Stimulated activated CD8-positive, alpha-beta memory T cell treated with anti-CD3 and anti-CD28 coated beads, Interleukin-4, amount 100 ng/mL, for 1 hour (primary cell): ENCODE measurements at places on chromosomes 12 and 14.

GRCh38 chr14:84643446-84643845 lies 886.5 kb upstream of the FLRT2 start:
- DNase-seq = no peak

- no peak for DNase-seq
These were observed 37.5 kb upstream of the MIS18BP1 start for GRCh38 chr14:45290547-45290946.

DNA sequence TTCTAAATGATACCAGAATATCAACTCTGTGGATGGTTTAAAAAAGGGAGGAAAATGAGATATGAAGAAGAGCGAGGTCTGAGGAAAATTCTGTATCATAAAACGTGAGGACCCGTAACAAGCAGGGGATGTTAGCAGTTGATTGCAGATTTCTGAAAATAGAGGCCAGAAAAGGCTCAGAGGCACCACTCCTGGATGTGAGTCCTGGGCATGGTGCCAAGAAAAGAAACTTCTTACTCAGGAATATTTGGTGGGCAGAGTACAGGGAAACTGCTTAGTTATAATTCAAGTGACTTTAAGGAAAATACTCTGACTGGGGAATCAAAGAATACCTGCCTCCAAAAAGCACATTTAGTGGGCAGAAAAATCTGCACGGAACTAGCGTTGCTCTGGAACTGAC lies 85.5 kb downstream of the PRICKLE1 start:
- no peak for DNase-seq

- no peak for DNase-seq
These were observed 88.3 kb downstream of the GTF2A1 start for GRCh38 chr14:81132468-81132867.

DNA sequence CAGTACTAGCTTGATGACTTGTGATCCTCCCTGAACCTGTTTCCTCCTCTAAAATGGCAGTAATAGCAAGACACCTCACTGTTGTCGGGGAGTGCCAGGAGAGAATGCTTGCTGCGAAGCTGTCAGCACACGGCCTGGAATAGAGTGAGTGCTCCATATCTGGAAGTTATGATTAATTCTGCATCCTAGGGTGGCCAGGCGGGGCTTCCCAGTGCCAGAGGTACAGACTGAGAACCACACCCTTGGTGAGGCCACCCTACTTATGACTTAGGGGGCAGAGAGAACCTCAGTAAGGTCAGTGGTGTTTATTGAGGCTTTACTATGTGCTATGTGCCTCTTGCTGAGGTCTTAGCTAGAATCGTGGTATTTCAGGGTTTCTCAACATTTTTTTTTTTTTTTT lies 20.1 kb downstream of the MORN3 start:
- DNase-seq = no peak

DNA sequence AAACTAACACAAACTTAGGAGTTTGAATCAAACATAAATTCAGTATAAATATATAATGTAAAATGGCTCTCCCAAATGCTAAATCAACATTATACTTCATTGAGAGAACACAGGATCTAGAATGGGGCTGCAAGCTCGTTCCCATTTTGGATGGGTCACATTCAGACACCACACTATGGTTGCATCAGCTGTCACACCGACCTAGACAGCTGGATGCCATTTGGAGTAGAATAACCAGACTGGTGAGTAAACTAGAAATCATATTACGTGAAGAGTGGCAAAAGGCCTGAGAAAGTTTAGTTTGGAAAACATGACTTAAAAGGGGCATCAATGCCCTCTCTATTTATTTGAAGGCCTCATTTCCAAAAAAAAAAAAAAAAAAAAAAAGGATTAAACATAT lies 430.4 kb downstream of the NPAS3 start:
- no peak for DNase-seq

DNA sequence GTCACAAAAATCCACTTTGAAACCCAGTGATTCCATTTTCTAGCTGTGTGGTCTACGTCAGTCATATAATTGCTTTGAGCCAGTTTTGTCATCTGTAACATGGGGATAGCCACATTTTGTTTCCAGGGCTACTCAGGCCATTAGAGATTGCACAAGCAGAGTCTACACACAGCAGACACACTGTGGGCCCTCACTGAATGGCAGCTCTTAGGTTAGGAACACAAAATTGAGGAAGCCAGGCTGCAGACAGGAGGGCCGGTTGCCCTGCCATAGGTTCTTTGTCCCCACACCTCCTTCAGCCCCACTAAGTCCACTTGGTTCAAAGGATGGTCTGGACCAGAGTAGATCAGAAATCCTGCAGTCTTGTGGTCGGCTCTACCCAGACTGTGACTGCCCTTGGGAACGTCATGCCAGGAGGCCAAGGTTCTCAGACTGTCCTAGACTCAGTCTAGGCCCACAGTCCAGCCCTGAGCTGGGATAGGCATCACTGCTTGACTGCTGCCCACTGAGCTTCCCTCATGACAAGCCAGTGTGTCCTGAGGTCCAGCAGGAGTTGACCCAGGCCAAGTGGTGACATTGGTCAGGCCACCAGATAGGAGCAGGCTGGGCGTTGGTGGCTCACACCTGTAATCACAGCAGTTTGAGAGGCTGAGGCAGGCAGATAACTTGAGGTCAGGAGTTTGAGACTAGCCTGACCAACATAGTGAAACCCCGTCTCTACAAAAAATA lies 3.8 kb upstream of the MYH7 start:
- no peak for DNase-seq

- no peak for DNase-seq
These were observed 1327.5 kb upstream of the FLRT2 start for GRCh38 chr14:84202486-84202885.

DNA sequence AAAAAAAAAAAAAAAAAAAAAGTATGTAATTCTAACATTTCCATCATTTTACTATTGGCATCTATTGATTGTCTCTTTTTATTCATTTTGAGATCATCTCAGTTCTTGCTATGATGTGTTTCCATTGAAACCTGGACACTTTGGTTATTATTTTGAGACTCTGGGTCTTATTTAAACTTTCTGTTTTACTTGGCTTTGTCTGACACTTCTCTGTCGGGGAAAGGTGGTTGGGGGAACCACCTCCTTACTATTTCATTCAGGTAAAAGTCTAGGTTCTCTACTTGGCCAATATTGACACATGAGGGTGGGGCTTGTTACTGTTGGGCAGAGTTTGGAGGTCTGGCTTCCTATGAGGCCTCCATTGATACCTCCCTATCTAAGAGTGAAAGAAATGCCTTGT lies 228.0 kb downstream of the NRXN3 start:
- no peak for DNase-seq

- DNase-seq = no peak
These were observed 128.6 kb upstream of the CCDC175 start for GRCh38 chr14:59705245-59705644.

GRCh38 chr12:104544836-104545235 lies 88.1 kb downstream of the CHST11 start:
- no peak for DNase-seq

DNA sequence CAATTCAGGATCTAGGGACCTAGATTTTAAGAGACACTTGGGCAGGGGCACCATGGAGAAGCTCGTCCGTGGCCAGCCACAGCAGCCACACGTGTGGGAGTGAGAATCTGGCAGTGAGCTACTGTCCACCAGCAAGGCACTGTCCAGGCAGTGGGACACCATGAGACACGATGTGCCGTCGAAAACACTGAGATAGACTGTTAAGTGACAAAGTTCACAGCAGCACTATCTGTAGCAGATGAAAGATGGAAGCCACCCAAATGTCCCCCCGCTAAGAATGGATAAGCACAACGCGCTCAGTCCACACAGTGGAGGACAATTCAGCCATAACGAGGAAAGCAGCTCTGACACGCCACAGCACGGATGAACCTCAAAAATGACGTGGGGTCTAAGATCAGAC lies 19.7 kb downstream of the RILPL1 start:
- no peak for DNase-seq

DNA sequence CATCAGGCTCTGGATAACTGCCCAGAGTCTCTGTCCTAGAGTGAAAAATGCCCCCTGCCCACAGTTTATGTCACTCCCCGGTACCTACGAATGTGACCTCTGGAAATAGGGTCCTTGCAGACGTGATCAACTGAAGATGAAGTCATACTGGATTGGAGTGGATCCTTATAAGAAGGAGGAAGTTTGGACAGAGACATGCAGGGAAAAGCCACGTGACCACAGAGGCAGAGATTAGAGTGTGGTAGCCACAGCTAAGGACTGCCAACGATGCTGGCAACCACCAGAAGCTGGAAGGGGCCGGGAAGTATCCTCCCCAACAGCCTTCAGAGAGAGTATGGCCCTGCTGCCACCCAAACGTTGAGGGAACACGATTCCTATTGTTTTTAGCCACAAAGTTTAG lies 101.2 kb upstream of the NCOR2 start:
- DNase-seq = no peak

GRCh38 chr12:107372229-107372658 lies 278.9 kb upstream of the CRY1 start:
- no peak for DNase-seq

GRCh38 chr12:127516467-127516866 lies 750.5 kb upstream of the TMEM132C start:
- no peak for DNase-seq

- DNase-seq = no peak
These were observed 17.3 kb upstream of the TMPRSS12 start for GRCh38 chr12:50825372-50825838.

- DNase-seq = no peak
These were observed 45.4 kb downstream of the NIN start for GRCh38 chr14:50785457-50786063.

GRCh38 chr12:11771895-11772502 lies 122.5 kb downstream of the ETV6 start:
- no peak for DNase-seq

DNA sequence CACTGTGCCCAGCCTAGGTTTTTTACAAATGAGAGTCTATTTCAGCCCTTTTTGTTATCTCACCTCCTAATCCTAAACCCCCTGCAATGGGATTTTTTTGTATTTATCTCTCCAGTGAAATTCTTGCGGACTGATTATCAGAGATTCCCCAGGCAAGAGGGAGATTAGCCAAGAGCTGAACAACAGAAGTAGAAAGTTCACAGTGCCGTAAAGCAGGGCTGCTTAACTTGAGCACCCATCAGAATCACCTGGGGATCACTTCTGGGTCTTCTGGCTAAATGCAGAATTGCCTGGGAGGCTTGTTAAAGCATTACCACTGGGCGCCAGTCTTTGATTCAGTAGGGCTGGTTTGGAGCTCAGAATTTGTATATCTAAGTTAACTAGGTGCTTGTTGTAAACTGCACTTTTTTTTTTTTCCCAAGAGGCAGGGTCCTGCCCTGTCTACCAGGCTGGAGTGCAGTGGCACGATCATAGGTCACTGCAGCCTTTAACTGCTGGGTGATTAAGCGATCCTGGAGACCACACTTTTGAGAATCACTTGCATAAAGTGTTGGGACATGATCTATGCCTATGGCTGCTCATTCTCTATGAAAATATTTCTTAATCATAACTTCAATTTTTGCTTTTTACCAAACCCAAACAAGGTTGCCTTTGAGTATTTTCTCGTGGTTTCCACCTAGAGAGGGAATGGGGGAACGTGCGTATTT lies 1.1 kb upstream of the DPPA3 start:
- no peak for DNase-seq

- no peak for DNase-seq
These were observed 7.3 kb upstream of the MGP start for GRCh38 chr12:14892726-14893505.

GRCh38 chr12:6867413-6868210 lies at the start of gene TPI1:
Gene TPI1 (plus strand): TSS chr12:6867531. CDS start chr12:6867567, 36 bp downstream.
- peak; percentile 49 for DNase-seq

DNA sequence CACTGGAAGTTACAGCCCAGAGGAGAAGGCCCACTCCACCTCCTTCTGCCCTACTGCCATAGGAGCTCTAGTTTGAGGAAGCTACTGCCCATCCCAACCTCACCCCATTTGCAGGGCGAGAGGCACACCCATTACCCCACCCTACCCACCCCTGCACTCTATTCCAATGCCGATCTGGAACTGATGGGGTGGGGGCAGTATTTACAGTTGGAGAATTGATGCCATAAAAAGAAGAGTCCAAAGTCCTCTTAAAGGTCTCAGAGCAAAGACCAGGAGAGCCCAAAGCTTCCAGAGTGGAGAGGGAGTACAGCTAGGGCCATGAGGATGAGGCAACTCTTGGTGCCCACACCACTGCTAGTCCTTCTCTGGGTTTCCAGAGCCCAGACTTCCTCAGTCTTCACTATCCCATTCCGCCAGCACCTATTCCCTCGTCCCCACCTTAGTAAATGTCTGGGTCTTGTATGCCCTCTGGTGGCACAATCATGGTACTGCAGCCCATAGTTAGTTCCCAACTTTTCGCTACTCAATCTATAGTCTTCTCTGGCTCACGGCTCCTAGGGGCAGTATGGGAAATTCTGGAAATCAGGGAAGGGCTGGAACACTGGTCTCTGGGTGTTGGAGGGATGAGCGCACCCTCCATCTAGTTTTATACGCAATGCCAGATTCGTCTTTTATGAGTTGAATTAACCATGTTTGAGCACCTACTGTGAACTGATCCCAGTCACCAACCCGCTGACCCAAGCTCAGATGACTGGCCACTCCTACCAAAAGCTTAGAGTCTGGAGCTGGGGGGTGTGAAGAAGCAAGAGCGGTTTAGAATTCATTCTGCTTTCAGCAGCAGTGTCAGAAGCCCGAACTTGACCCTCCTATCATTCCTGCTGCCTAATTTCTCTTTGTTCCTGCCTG lies 6.9 kb upstream of the ADCY6 start:
- no peak for DNase-seq

DNA sequence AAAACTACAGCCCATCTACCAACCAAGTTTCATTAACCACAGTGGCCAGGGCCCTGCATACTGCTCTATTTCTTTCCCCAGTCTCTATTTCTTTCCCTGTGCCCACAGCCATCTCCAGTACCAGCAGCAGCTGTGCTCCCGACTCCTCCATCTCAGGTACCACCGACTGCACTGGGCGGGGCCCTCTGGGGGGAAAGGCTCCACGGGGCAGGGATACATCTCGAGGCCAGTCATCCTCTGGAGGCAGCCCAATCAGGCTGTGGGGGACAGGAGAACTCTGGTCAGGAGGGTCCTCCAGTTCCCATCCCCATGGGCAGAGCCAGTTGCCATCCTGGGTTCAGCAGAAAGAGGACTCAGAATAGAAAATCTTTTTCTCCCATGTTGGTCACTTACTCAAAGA lies 3.0 kb downstream of the CDK4 start:
- DNase-seq = no peak

- DNase-seq = no peak
These were observed 111.4 kb downstream of the PHETA1 start for GRCh38 chr12:111257435-111257902.
